Camera-type eye (tissue), 1 donor: ENCODE measurements at places on chromosomes 16 and 17. TPM values are rescaled to one million over a fixed set of nuclear protein-coding genes. Genes with fewer than 3 reads are reported as not detected.

The KIF18B gene
- total RNA-seq = 3.0 TPM

The SPAG9 gene
- total RNA-seq = 219 TPM

The JPT1 gene
- 76.7 TPM for total RNA-seq

The TVP23B gene
- total RNA-seq = 61.5 TPM

The POLR3E gene
- 48.0 TPM for total RNA-seq
